Cortex of kidney (tissue), 1 donor: ENCODE measurements at places on chromosomes 1 and 21.

- DNase-seq: no peak
These were observed 3.9 kb downstream of the TTLL10 start for GRCh38 chr1:1177452-1178206.

DNA sequence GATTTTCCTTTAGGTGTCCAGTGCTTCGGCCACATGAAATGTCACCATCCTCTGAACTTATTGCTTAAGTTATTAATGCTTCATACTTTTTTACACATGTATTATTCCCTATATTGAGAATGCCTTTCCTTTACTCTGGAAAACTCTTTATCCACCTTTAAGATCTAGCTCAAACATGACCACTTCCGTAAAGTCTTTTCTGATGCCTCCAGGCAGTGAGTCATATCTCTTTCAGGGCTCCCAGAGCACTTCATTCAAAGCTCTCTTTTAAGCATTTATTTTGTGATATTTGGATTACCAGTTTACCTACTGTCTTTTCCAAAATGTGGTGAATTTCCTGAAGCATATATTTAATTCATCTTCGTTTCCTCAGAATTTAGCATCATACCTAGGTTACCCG is 178.9 kb downstream of the HS2ST1 start:
- DNase-seq: no peak

DNA sequence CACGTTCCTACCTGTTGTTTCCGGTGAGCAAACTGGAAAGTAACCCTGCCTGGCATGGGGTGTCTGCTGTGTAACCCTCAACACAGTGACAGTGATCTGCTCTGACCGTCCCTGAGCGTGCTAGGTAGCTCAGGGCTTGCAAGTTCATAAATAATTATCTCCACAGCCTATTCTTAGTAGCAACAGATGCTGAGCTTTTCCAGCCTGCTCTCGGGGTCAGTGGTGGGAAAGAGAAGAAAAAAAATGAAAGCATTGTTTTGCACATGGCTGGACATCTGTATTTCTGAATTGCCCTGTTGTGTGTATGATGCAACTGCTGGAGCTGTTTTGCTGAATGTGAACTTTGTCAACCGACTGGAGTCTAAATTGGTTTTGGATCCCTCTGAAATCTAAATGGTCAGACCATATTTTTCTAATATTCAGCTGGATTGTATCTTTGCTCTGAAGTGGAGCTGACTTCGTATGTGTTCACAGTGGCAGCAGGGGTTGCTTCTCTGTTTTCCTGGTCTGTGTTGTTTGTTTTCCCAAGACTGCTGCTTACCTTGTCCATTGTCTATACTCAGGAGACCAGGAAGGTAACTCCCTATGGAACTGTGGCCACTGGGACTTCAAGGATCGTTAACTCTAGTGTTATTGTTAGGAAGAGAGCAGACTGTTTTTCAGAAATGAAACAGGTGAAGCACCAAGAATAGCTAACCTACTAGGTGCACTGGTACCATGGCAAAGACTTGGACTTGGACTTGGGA is 27.0 kb downstream of the TGFB2 start:
- DNase-seq: no peak

DNA sequence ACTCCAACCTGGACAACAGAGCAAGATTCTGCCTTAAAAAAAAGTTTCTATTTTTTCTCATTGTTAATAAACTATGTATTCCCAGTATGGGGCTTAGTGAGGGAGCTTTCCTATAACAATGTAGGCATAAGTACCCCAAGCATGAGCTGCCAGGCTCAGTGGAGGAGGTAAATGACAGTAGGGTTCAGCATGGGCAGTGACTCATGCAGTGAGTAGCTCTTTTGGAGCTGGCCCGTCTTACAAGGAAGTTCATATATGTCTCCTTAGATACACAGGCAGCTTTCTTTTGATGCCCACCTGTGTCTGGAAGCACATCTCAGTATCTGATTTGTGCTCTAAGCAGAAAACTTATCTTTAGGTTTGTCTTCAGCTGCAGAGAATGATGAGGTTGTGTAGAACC is 57.9 kb downstream of the ZNF678 start:
- DNase-seq: no peak

DNA sequence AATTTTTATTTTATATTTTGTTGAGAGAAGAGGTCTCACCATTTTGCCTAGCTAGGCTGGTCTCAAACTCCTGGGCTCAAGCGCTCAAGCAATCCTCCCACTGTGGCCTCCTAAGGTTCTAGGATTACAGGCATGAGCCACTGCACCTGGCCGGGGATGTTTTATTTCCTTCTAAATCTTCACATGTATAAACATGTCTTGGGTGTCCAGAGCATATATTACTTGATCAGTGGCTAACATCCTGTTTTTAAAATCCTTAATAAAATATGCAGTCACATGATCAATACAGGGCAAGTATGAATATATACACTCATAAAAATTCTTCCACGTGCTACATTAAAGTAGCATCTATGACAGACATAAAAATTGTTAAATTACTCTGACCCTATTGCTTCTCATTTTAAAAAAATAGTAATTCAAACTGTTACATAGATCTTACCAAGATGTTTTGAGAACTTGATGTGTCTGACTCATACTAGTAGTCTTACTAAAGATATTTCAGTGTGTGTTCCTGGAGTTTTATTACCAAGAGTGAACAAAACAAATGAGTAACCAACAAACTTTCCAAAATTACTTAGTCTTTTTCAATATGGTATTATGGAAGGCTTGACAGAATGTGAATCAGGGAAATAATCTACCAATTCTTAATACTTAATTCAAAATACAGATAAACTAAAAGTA is 222.5 kb downstream of the SLC45A1 start:
- no peak for DNase-seq

DNA sequence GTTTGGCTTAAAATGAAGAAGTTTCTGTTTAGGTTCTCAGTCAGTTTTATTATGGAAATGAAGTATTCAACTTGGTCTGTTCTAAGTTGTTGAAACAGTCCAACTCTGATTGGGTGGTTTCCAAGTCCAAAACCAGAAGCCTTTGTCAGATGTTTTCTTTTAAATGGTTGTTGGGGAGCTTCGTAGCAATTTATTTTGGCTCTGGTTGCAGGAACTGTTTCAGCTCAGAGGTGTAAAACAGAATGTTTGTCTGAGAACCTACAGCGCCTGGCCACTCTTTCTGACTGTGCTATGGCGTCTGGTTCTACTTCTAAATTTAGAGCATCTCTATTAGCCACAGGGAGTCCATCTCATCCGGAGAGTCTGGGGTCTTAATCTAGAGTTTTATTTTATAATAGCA is 582.6 kb upstream of the TMPRSS15 start:
- DNase-seq: no peak

- no peak for DNase-seq
These were observed 1.5 kb upstream of the POU2F1 start for GRCh38 chr1:167219194-167219593.

DNA sequence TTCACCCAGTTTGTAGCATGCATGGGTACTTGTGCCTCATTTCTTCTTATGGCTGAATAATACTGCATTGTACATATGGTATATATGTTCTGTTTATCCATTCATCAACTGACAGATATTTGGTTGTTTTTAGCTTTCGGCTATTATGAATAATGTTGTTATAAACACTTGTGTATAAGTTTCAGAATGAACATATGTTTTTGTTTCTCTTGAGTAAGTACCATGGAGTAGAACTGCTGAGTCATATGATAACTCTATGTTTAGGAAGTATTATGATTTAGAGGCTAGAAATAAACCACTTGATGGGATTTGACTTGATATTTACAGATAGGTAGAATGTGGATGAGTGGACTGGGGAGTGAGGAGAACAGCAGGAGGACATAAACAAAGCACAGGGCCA is 48.6 kb downstream of the WNT2B start:
- DNase-seq: no peak

DNA sequence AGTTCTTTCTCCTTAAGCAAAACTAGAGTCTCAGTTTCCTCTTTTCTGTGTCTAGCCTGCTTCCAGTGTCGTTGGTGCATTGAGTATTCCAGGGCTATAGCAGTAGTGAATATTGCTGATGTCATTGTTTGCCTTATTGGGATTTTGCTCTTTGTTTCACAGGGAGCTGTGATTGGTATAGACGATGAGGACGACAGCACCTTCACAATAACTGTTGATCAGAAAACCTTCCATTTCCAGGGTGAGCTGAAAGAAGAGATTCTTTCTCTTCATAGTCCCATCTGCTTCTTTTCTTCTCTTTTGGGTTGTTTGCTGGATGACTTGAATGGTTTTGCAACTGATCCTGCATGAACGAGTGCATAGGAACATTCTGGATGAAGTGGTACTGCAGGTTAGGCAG is 52.4 kb downstream of the OSBPL9 start:
- no peak for DNase-seq

DNA sequence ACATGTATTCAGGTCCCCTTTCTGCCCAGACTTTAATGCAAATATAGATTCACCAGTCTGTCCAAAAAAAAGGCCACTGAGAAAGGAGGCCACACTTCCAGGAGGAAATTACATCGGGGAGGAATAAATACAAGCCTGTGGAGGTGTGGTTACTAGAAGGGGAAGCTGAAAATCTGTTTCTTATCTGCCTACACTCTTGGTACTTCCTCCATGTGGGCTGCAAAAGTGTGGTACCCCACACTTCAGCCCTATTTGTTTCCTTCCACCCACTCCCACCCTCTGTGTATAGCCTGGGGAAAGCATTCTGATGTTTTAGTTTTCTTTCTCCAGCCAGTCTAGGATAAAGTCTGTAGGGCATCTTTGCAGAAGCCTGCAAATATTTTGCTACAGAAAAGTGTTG is 38.4 kb downstream of the UTP25 start:
- DNase-seq: no peak

DNA sequence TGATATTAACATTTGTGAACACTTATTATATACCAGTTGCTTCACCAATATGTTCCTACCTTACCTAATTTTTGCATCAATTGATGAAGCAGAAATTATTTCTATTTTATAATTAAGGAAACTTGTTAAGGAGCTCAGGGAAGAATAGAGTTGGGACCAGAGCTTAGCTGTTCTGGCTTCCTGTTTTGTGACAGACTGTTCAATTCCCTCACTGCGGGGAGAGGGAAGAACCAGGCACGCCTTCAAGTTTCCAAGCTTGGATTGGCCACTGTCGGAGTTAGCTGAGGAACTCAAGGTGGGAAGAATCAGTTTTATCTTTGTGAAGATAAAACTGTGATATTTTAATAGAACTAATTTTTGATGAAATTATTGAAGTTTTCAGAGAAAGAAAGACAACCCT is 142.3 kb upstream of the LMO4 start:
- no peak for DNase-seq

DNA sequence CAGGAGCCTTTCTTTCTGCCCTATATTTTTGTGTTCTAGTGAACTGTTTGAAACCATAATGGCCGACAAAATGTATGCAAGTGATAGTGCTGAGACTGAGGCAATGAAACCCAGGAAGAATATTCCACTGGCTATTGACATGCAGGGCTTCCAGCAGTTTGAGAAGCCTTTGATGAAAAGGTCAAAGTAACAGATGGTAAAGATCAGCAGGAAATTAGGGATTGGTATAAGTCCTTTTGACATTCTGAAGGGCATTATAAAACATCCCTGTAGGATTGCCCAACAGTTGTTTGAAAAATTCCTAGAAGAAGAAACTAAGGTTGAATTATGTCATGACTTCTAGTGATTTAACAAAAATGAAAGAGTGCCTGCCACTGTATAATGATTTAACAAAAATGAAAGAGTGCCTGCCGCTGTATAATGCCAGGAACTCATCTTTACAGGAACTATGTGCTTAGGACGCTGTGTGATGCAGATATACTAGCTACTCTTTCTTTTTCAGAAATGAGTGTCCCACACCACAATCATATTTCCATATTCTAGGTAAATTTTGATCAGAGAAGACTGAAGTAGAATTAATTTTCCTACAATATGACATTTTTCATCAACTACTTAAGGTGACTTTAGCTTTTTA is 283.9 kb upstream of the ST6GALNAC5 start:
- no peak for DNase-seq

DNA sequence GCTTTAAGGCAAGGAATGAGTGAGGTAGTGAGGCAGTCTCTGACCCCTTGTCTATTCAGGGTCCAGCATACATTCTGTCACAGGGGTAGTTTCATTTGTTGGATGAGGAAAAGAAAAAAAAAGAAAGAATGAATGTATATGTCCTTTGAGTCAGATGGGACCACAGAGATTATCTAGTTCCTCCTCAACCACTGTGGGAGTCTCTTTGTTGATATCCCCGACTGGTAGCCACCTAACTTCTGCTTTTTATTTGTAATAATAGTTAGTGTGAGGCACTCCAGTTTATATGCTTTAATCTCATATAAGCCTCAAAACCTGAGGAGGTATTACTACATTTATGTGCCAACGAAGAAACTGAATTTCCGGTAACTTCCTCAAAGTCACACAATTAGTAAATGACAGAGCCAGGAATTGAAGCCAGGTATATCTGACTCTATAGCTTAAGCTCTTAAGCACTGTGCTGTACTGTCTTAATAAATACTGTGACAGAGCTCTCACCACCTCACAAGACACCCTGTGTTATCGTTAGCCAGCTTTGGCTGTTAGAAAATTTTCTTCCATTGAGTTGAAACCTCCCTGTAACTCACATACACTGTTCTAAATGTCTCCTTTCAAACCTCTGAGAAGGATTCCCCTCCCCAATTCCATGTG is 82.2 kb downstream of the MDM4 start:
- DNase-seq: no peak

DNA sequence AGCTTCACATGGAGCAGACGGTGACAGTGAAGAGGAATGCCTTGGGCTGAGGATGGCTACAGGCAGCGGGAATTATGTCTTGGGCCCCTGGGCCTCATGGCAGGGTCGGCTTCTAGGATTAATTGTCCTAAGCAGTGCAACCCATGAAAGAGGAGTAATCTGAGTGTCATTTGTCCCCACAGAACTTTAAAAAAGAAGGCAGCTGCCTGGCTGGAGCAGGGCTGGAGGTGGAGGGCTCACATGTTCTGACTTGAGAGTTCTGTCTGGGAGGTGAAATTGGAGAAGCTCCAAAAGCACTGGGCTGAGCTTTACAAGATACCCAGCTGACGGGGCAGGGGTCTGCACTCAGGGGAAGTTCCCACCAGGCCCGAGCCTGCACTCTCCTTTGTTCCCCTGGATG is 22.6 kb downstream of the CACNA1S start:
- no peak for DNase-seq

DNA sequence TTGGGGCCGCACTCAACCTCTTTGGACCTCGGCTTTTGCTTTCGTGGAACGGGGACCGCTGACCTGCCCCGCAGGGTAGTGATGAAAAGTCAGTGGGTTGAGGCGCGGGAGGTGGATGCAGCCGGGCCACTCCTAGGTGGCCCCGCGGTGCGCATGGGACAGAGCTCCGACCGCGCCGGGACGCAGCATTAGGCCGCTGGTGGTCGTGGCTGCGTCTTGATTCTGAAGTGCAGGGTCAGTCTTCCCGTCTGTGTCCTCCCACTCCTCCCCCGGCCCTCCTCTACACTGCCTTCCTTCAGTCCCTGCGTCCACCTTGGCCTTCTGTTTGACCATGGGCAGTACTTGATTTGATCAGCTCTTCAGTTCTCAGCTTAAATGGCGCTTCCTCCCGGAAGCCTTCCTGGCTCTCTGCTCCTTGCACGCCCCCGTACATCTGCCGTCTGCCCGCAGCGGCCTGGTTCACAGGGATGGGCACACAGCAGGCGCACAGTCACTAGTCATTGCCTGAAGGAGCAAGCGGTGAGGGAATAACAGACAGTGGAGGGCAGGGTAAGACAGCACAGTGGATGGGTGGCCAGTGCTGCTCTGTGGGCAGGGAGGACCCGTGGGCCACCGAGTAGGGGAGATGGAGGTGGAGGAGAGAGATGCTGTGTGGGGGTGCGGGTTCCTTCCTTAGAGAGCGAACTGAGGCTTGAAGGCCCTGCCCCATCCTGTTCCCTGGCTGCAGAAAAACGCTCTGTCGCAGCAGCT is 633 bp downstream of the THEMIS2 start:
- DNase-seq: no peak
